ENCODE measurements at places on chromosomes 2 and 18.

GRCh38 chr2:42998721-42999120 is 206.3 kb upstream of the HAAO start:
- no peak for DNase-seq

GRCh38 chr18:22605736-22606135 is 188.0 kb upstream of the CTAGE1 start:
- no peak for DNase-seq

DNA sequence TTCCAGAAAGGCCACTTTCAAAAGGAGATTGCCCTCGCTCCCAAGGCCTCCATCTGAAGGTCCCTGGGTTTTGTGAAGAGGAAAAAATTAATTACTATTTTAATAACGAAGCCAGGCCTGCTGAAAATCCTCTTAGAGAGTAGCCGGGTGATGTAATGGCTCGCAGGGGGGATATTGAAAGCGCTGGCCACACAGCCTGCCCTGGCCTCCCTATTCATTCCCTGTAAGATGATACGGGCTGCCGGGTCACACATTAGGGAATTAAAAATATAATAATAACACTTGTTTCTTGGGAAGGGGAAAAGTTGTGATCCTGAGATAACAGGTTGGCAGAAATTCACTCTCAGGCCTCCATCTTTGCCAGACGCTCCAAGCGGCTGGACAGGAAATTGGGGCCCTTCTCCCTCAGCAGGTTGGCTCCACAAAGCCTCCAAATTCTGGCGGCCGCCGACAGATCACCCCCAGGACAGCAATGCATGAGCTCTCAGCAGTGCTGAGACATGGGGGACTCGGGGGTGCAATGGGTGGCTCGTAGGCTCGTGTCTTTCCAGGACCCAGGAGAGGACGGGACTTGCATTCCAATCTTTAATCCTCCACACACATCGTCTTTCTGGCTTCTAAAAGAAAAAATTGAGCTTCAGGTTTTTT is 299.9 kb upstream of the SALL3 start:
- DNase-seq, result no peak

DNA sequence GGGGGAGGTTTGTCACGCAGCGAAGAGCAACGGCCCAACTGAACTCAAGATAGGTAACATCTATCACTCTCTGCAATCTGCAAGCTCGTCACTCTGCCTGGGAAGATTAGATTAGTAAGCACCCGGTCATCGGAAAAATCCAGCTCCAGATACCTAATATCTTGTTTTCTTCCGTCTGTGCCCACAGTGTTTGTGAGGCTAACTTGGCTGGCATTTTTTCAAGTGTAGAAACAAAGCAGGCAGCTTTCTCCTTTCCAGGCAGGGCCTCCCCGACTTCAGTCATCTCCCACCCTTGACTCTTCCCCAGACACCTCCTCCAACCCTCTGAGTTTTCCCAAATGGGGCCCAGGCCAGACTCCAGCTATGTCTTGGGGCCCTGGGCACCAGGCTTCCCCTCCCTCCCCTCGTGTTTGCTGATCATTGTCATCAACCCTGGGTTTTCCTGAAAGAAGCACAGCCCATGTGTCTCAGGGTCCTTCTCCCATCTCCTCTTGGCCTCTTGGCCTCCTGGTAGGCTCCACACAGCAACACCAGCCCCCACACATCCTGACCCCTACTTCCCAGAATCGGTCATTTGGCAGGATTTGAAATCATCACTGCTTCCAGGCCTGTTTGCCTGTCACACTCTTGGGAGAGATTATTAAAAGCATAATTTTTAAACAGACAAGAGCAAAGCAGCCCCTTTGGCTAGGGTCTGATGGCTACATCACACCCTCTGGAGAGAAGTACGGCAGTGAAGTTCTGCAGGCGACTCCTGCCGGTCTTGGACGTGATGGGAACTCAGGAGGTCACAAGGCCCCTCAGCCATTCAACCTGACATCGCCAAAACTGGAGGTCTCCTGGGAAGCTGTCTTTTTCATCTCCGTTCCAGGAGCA is 144.9 kb upstream of the ID2 start:
- peak; percentile 21 for DNase-seq

DNA sequence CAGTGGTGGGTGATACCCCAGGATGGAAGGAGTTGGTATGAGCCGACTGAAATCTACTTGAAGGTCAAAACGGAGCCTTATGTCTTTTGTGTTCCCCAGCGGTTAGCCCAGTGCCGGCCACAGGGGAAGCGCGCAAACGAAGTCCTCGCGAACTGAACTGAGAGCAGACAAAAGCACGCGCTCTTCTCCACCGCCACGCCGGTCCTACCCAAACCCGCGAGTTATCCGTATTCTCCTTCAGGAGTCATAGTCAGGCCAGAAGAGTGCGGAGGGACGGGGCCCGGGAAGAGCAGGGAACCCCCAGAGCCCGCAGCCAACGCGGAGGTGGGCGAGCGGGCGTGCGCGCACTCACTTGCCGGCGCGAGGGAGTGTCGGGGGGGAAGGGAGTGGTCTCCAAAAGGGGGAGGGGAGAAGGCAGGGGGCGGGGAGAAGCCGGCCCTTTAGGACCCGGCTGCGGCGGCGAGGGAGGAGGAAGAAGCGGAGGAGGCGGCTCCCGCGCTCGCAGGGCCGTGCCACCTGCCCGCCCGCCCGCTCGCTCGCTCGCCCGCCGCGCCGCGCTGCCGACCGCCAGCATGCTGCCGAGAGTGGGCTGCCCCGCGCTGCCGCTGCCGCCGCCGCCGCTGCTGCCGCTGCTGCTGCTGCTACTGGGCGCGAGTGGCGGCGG is at the start of gene IGFBP2:
Gene IGFBP2, plus strand, starts transcription at position 469 of the 664 bp plus-strand sequence. Its CDS starts 104 bp downstream, at position 573.
- no peak for DNase-seq

- no peak for DNase-seq
Measured at GRCh38 chr2:241818943-241819270, 9.9 kb downstream of the NEU4 start.

- peak; percentile 23 for DNase-seq
Measured at GRCh38 chr2:75003773-75004172, 45.3 kb downstream of the POLE4 start.

DNA sequence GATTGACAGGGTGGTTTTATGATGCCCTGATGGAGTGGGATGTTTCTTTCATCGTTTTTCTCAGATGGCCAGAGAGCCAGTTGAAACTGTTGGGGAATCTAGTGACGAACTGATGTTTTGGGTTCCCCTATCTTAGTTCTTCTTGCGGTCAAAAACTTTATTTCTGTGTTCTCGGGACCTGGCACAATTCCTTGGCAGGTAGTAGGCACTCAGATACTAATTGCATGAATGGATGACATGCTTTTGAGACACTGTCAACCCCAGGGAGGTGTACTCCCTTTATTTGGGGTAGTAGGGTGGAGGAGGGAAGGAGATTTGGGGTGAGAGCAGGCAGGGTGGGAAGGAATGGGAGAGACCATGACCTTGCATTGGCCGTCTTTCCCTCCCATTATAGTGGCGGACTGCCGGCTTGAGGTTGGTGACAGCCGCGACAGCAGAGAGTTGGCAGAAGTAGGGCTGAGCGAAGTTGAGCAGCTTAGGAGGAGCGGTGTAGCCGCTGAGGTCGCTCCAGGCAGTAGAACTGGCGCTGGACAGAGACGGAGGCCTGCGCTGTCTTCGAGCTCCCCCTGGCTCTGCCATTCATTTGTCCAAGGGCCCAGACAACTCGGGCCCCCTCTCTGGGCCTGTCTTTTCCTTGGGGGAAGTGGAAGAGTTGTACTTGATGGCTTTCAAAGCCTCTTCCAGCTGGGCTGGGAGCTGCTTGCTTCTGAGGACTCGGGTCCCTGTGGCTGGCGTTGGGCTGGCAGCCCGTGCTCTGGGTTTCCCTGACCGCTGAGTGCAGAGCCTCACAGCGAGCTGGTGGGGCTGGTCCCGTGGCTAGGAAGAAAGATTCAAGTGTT is 2.6 kb downstream of the TET3 start:
- peak; percentile 63 for DNase-seq

GRCh38 chr2:148602885-148603561 is 41.5 kb upstream of the EPC2 start:
- no peak for DNase-seq

- no peak for DNase-seq
Measured at GRCh38 chr18:572091-572830, 7.9 kb upstream of the CETN1 start.

Measured in fibroblast of pulmonary artery (primary cell).